NCI-H2029 (cell line): ENCODE measurements at places on chromosomes 11 and 22.

GRCh38 chr22:24289114-24289513 lies 18.5 kb downstream of the SPECC1L start:
- DNase-seq = no peak

DNA sequence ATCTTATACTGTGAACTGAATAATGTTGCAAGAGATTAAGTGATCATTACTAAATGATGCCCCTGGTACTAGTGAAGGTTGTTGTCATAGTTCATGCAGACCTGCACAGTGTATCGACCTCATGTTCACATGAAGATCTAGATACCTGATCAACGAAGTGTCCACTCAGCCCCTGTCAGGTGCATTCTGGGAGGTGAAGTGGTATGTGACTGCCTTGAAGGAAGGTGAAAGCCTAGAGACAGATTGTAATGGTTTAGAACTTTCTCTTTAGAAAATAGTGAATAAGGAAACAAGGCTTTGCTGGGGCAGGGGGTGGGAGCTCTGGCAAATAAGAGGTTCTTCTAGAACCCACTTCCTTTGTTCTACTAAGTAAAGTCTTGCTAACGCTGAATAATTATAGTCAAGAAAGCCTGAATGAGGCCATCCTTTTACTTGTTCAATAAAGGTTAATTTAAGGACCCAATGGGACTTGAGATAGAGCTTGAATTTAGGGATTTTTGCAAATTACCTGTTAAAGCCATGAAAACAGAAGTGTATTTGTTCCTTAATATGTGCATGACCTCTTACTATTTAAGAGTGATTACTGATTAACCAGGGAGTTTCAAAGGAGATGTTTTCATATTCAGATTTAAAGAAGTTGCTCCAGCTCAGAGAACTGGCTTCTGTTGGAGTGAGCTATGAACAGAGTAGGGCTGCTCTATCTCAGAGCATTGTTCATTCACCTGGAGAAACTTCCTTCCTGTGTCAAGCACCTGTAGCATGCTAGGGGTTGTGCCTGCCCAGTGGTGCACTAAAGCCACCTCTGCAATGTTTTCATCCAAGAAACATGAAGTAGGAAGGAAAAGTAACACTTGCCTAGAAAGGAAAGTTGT lies 45.3 kb downstream of the C22orf31 start:
- no peak for DNase-seq

DNA sequence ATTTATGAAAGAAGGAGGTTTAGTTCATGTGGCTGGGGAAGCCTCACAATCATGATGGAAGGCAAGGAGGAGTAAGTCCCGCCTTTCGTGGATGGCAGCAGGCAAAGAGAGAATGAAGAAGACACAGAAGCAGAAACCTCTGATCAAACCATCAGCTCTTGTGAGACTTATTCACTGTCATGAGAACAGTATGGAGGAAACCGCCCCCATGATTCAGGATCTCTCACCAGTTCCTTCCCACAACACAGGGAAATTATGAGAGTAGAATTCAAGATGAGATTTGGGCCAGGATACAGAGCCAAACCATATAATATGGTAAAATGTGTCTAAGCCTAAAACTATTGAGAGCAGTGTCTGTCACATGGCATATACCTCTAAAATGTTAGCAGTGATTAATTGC lies 503.8 kb upstream of the CCDC179 start:
- DNase-seq = no peak

GRCh38 chr11:130397780-130398179 lies 30.6 kb downstream of the ADAMTS8 start:
- DNase-seq = no peak

- DNase-seq = peak; percentile 44
Observed at GRCh38 chr11:64996710-64997380, at the start of gene BATF2. Gene BATF2, minus strand, starts transcription at chr11:64996971. Its CDS starts 57 bp downstream, at chr11:64996914.

GRCh38 chr22:23912293-23912903 lies 18.2 kb downstream of the MIF start:
- DNase-seq = no peak

DNA sequence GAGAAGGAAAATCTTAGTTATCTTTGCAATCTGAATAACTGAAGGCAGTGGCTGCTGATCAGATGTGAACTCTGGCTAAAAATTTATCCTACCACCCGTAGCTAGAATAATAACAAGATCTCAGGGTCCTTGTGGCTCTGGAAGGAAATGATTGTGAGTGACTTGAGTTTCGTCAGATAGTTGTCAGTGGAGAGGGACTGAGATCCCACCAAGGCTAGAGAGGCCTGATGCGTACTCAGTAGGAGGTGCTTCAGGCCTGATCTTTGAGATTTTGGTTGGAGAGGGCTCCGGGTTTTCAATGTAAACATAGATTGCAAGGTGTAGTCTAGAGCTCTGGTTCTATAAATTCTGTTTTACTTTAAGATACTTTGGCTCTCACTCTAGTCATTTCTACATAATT lies 1.4 kb downstream of the MADD start:
- no peak for DNase-seq

- DNase-seq = peak; percentile 50
Observed at GRCh38 chr11:44992181-44992582, 41.5 kb upstream of the TP53I11 start.

DNA sequence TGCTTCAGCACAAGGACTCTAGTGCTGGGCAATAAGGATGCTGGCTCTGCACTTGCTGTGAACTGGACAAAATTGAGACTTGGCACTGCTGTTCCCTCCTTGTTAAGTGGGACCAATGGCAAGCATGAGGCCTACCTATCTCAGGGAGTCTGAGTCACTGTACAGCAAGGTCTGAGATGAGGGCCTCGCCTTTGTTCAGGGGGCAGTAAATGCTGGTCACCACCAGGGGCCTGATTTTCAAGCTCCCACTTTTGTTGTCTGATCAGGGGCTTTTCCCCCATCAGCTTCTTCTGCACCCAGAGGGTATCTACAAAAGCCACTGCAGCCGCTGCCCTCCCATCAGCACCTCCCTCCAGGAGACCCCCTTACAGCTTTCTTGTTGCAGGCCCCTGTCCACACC lies 22.8 kb downstream of the DHCR7 start:
- no peak for DNase-seq

DNA sequence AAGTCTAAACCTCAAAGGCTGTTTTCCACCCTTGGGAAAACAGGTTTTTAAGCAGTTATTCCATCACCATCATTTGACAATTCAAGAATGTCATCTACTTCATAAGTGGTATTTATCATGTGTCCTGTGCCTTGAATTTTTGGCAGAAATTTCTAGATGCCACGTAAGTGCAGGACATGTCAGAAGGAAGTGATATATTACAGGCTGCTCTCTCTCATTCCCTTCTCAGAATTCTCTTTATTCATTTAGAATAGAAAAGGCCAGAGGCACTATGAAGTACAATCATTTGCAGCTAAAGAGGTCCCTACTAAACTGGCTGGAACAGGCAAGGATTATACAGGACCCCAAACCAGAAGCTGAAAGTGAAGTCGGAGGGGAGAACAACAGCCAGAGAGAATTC lies 11.9 kb downstream of the RBFOX2 start:
- no peak for DNase-seq

DNA sequence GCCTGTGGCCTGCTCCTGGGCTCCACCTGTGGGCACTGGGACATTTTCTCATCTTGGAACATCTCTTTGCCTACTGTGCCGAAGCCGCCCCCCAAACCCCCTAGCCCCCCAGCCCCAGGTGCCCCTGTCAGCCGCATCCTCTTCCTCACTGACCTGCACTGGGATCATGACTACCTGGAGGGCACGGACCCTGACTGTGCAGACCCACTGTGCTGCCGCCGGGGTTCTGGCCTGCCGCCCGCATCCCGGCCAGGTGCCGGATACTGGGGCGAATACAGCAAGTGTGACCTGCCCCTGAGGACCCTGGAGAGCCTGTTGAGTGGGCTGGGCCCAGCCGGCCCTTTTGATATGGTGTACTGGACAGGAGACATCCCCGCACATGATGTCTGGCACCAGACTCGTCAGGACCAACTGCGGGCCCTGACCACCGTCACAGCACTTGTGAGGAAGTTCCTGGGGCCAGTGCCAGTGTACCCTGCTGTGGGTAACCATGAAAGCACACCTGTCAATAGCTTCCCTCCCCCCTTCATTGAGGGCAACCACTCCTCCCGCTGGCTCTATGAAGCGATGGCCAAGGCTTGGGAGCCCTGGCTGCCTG lies 1.4 kb downstream of the SMPD1 start:
- DNase-seq = no peak

- DNase-seq = no peak
Observed at GRCh38 chr11:131299598-131300438, 70.6 kb upstream of the NTM start.
